Immature natural killer cell (primary cell): ENCODE measurements at places on chromosomes 11 and 22.

DNA sequence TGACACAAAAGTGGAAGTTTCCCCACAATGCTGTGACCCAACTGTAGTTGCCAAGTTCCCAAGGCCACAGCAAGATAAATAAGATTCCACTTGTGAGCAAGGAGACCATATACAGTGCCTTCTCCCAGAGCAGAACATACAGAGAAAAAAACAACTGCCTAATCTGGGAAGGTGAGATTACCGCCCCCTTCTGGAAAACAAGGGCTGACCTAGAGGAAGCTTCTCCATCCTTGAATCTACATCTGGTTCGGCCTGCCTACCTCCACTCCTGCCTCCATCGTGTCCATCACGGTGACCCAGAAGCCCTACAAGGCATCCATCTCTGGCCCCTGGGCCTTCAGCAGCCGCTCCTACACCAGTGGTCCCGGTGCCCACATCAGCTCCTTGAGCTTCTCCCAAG is 6.1 kb upstream of the RNASEH2C start:
- no peak for DNase-seq

- no peak for DNase-seq
Measured at GRCh38 chr11:65576867-65577755, 1.3 kb downstream of the EHBP1L1 start.

GRCh38 chr11:444396-445144 is 2.8 kb upstream of the ANO9 start:
- DNase-seq: no peak

DNA sequence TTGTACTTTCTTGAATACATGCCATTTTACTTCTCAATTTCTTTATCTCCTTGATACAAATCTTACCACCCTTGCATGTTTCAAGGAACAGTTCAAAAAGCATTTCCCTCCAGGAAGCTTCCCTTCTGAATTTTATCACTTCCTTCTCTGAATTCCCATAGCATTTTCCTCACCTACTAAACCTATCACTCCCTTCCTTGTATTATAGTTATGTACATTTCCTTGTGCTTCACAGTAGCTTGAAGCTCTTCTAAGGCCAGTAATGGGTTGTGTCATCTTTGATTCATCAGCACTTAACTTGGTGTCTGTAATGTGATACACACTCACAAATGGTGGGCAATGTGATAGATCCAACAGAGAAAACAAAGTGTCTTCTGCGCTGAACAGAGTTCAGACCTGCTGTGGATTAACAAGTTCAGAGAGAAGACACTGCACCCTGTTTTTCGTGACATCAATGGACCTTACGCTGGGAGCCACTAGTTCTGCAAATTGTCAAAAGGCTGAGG is 127.5 kb downstream of the CCDC81 start:
- no peak for DNase-seq

GRCh38 chr11:20397281-20397680 is 9.8 kb downstream of the PRMT3 start:
- DNase-seq: peak; percentile 14

GRCh38 chr22:31079095-31079642 is 1.9 kb upstream of the SMTN start:
- DNase-seq: no peak

DNA sequence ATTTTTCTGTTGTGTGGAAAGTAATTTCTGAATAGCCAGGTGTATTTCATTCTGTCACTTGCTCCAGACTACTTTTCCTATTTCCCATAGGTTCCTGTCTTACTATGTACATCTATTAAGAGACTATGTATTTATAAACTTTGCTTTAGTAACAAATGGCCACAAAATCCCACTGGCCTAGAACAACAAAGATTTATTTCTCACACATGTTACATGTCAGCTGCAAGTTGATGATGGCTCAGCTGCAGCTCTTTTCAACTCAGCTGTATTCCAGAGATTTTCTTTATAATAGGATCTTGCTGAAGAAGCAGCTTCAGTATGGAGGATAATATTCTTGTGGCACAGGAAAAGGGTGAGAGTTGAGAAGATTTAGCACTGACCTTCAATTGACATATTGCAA is 539.6 kb upstream of the LRRC4C start:
- DNase-seq: no peak

GRCh38 chr11:33622806-33623205 is 77.8 kb downstream of the C11orf91 start:
- no peak for DNase-seq

- no peak for DNase-seq
Measured at GRCh38 chr22:30881361-30882183, 87.0 kb downstream of the MORC2 start.

DNA sequence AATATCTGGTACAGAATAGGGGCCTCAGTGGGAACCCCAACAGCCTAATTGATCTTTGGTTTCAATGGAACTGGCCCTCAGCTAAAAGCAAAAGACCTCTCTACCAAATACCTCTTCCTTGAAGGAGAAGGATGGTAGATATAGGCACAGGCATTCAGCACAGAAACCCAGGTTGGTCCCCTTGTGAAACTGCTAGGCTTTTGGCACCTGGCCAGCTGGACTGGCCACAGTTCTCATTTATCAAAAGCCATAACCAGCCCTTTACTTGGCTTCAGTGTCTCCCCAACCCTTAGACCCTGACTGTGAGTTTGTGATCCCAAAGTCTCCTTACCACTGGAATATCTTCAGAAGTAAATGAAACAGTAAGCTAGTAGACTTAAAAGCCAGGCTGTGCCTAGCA is 152.9 kb downstream of the TENM4 start:
- no peak for DNase-seq

DNA sequence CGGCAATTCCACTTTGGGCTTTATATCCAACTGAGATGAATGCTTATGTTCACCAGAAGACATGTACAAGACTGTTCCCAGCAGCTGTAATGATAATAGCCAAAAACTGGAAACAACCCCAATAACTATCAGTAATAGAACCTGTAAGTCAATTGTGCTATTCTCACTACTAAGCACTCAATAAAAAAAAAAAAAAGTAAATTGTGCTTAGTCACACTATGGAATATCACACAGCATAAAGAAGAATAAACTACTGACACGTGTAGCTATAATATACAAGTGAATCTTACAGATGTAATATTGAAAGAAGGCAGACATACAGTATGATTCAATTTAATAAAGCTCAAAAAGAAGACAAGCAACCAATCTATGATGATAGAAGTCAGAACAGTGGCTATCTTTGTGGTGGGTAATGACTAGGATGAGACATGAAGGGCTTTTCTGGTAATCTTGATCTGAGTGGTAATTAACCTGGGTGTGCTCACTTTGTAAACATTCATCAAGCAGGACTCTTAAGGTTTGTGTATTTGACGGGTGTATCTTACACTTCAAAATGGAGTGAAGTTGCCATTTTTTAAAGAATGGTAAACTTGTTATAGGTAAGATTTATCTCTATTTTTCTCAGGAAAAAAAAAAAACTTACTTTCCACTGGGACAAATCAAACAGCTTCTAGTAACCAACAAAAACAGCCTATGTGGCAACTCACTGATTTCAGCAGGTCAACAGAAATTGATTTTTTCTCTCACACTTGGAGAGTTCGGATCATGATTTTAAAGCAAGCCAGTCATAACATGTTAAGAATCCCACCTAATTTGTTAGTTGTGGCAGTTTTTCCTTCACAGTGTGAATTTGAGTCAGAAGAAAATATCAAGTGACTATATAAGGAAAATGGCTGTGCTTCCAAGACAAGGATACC is 84.2 kb downstream of the CCDC83 start:
- no peak for DNase-seq

DNA sequence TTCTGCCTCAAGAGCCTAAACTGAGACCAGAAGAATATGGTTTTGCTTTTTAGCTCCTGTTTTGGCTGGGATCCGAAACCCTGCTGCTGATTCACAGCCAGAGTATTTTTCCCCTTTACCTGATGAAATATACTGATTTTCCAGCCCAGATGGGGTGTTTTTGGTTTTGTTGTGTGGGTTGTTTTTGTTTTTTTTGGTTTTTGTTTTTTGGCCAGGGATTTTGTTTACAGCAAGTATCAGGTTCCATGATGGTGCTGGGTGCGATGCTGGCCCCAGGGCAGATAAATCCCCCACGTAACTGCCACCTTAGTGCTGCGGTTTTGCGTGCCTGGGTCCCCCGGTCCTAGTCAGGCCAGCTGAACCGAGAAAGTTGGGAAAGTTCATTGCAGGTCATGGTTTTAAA is 103.7 kb downstream of the ZBTB16 start:
- no peak for DNase-seq

GRCh38 chr11:106848526-106848925 is 169.8 kb downstream of the GUCY1A2 start:
- DNase-seq: no peak

GRCh38 chr11:9019861-9020260 is 16.1 kb upstream of the NRIP3 start:
- no peak for DNase-seq

- DNase-seq: no peak
Measured at GRCh38 chr11:92702037-92702804, 267.2 kb upstream of the MTNR1B start.

DNA sequence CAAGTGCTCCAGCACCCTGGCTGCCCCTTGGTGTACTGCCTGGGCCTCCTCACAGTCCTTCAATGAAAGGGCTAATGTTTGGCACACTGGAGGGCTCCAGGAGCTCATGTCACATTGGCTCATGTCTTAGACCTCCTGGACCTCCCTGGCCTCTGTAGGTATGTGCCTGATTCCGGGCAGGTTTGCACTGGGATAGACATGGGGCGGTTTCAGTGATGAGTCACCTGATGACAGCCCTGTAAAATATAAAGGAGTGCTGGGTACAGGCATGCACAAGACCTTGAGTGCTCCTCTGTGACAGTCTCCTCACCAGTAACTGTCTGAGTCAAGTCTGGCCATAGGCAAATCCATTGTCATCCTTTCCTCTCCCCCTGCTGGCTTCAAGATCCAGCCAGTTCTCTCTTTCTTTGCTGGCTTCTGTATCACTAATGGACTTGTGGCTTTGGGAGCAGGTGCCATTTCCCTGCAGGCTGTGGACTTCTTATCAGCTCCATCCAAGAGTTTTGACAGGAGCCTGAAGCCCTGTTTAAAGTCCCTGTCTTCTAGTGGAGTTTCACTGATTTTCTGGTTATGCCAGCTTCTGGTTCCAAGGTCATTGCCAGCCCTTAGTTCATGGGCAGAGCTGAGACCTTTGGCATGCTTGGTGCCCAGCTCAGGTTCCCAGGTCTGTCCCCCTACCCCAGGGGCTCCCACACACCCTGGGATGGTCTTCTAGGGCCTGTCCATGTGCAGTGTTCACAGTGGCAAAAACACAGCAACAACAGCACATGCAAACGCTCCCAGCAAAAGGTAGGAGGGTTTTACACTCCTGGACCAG is 22.7 kb upstream of the P2RY2 start:
- DNase-seq: no peak

GRCh38 chr11:126573325-126573978 is 218.0 kb downstream of the ST3GAL4 start:
- DNase-seq: no peak

- no peak for DNase-seq
Measured at GRCh38 chr11:128860571-128861361, 6.3 kb downstream of the KCNJ1 start.

GRCh38 chr11:101718402-101718801 is 134.6 kb upstream of the TRPC6 start:
- no peak for DNase-seq

DNA sequence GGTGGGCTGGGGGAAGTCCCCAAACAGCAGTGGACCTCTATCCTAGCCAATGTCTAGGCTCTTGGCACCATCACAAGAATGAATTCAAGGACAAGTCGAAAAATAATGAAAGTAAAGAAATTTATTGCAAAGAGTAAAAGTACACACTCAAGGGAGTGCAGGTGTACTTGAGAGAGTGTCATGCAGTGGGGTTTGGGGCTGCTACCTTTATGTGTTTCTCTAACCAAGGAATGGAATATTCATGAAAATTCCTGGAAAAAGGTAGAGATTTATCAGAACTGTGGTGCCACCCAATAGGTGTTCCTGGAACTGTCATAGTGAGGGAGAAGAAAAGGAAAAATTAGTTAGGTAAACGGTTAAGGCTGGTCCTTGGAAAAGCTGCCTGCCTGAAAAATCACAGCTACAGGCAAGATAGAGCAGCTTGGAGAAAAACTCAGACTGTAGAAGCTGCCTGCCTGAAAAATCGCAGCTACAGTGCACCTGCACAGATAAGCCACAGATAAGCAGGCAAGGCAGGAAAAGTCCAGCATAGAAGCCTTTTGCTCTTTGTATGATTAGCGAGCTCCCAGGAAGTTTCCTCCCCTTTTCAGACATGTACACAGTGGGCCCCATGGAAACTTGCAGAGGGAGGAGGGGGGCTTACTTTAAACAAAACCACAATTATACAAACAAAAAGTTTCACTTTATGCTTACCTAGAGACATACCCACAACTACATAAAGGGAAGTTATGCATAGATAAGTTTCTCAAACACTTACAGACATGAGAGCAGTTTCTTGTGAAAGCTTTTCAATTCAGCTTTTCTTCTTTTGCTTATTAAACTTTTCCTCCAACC is 71.4 kb upstream of the B3GNT6 start:
- no peak for DNase-seq

GRCh38 chr22:33404723-33405122 is 346.5 kb upstream of the SYN3 start:
- no peak for DNase-seq
